ENCODE measurements at places on chromosomes 3 and 15.

DNA sequence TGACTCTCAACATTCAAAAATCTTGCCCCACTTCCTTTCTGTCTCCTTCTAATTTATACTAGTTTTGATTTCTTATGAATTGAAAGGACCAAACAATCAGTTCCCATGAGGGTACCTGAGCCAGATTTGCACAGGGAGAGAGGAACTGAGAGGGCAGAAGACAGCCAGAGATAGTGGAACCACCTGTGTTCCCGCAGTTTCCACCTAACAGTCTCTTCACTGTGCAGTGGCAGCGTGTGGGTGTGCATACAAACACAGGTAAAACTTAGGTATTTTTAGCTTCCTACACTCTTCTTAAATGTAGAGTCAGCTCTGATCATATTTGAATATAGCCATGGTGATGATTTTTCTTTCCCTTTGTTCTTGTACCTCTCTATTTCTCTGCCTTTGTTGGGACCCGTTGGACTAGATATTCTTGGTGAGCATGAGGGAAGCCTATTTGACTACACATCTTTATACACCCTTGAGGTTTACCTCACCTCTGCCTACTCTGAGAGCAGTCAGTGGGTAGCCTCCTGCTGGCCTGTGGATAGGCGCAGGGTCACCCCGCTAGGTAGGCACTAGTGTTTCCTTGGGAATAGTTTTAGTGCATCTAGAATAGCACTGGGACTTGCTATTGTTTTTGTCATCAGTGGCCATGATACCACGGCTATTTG lies 58.8 kb downstream of the MAP3K13 start:
- no peak for DNase-seq

- no peak for DNase-seq
Observed at GRCh38 chr15:101180620-101181307, 71.1 kb downstream of the CHSY1 start.

- DNase-seq = no peak
Observed at GRCh38 chr15:89377842-89378295, 43.2 kb upstream of the POLG start.

GRCh38 chr3:197508051-197508451 lies 47.7 kb downstream of the BDH1 start:
- DNase-seq = no peak

- no peak for DNase-seq
Observed at GRCh38 chr3:105401691-105402149, 35.0 kb downstream of the ALCAM start.

DNA sequence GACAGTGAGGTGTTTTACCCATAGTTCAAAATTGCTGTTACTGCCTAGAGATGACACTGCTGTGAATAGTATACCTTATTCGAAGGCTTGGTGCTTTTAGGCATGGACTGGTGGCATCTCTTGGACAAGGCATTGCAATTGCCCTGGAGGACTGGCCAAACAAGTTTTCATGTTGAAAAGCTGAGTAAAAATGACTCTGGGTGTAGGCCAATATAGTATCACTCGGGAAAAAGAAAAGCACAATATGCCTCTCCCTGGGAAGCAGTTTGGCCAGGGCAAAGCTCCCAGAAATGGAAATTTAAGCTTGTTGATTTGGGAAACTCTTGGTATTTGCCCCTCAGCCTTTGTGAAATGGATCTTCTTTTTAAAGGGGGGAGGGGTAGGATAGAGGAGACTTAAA lies 54.8 kb downstream of the ZNF609 start:
- no peak for DNase-seq

DNA sequence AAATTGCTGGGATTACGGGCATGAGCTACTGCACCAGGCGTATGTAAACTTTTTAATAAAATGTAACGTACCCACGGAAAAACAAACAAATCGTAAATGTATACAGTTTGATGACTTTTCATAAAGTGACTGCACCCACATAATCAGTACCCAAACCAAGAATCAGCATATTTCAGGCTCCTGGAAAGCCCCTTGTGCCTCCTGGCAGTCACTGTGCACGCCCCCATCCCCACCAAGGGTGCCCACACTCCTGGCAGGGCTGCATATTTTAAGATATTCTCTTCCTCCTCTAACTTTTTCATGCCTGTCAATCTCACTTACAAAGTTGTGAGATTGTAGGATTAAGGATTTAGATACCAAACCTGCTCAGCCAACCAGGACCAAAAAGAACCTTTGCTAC lies 305.5 kb downstream of the SHQ1 start:
- DNase-seq = no peak

DNA sequence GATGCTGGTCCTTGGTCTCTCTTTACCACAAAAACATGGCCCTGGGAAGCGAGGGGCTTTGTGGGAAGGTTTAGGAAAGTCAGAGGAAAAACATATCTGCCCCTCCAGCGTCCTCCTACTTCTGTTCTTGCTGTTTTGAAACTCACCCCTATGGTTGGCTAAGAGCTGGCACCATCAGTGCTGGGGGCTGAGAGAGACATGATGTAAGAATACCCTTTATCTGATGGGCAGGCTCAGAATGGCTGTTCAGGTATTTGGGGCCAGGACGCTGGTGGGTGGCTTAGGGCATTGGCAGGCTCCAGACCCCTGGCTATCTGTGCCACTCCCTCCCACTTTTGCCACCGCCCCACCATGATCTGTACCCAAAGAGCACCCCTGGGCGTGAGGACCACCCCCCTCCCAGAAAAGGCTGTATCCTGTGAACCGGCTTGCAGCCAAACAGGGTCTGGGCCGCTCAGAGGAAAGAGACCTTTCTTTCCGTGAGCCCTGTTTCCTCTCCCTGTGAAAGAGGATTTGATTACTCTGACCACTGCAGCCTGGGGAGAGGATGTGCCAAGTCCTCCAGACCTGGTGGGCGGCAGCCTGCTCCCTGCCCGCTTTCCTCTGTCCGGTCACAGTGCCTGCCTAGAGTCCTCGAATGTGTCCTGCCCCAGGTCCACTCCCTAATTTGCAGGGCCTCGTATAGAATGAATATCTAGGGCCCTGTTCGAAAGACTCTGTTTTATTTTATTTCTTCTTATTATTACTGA lies 61.3 kb upstream of the SLC6A6 start:
- DNase-seq = no peak

DNA sequence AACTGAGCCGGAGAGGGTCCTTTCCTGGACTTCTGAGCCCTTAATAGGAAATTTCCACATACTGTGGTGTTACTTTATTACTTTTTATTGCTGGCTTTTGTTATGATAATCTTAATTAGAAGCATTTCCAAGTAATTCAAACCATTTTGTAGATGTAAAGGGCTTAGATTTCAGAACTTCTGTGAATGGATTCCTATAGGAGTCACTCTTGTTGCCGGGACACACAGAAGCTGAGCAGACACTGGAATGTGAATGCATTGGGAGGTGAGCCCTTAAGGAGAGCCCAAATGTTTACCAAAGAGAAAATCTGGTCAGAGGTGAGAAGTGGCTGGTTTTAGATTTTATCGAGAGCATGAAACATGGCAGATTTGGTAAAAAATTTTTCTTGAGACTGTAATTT lies 87.4 kb downstream of the FNDC3B start:
- DNase-seq = no peak

DNA sequence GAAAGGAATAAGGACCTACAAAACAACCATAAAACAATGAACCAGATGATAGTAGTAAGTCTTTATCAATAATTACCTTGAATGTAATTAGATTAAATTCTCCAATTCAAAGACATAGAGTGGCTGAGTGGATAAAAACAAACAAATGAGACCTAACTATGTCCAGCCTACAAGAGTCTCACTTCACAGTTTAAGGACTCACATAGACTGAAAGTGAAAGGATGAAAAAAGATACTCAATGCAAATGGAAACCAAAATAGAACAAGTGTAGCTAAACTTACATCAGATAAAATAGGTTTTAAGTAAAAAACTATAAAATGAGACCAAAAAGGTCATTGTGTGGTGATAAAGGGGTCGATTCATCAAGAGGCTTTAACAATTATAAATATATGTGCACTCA lies 21.9 kb upstream of the NR1I2 start:
- no peak for DNase-seq

GRCh38 chr3:45890405-45890804 lies 4.1 kb downstream of the CCR9 start:
- no peak for DNase-seq

GRCh38 chr3:77935418-77935817 lies 895.5 kb downstream of the ROBO2 start:
- no peak for DNase-seq

GRCh38 chr15:79092382-79092781 lies 1.8 kb upstream of the RASGRF1 start:
- DNase-seq = no peak

GRCh38 chr3:30350011-30350410 lies 256.4 kb upstream of the TGFBR2 start:
- DNase-seq = no peak

DNA sequence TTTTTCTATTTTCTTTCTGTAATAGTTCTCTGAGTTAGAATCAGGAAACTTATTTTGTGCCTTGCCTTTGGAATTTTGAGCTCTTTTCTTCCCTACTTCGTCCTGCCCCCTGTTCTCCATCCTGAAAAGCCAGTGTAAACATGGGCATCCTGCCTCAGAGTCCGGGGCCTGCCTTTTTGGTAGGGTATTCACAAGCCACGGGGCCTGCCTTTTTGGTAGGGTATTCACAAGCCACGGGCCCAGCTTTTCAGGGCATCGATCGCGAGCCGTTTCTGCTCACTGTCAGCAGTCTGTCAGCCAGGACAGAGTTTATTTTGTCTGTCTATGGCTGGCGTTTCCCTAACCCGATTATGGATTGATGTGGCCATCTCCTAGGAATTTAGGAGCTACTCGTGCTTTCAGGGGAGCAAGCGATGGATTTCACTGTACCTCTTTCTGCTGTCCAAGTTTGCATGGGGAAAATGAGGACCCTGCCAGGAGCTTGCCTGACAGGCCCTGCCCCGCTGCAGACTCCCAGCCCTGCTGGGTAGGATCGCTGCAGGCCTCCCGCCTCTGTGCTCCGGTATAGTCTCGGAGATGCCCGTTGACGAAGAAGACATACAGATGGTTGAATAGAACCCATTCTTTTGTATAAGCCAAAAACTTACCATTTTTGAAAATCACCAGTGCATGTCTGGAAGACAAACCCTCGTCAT lies 12.8 kb downstream of the SYNM start:
- DNase-seq = no peak

- no peak for DNase-seq
Observed at GRCh38 chr15:60595665-60596064, 116.7 kb upstream of the ICE2 start.

DNA sequence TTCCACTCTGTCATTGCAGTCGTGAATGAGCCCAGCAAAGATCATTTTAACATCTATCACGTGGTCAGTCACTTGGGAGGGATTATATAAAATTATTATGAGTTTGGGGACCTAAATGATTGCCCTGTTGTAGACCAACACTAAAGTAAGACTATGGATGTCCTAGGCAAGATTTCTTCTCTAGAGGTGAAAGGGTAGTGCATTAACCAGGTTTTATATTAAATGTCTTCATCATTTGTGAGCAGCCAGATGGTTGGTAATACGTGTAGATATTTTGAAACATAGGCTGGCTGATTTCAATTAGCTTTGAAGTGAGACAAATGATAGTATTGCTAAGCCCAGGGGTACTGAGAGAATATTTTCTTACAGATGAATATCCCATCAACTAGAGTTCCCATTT lies 150.3 kb upstream of the TSPAN3 start:
- DNase-seq = no peak

DNA sequence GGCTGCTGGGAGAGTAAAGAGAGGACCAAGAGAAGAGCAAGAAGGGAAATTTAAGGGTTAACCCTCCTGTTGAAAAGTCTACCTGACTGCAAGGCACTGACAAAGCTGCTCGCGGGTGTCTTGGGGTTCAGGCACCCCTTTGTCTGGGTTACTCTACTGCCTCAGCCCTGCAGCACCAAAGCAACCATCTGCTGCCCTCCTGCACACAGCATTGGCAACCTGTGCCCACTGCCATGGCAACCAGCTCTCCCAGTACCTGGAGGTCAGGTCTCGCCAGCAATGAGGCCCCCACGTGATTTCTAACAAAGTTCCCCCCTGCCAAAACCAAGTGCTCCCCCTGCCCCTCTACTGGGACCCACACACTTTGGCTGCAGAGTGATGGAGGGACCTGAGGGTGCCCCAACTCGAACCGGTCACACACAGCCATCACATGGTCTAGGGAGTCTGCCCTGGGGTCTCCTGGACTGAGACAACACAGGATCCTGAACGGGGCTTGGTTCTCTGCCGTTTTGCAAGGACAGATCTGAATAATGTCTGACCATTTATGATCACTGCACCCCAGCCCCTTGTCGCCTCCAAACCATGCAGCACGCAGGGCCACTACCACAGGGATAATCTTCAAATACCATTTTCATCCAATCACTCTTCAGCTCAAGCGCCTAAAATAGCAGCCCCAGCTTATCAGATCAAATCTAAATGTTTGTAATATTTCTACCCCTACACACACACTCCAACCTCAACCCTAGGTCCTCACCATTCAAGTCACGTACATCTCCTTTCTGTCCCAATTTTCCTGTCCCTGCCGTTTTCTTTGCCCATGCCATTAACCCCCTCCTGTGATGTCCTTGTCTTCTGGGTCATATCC lies 50.7 kb downstream of the ADCY5 start:
- no peak for DNase-seq

GRCh38 chr3:78737988-78738387 lies 1029.8 kb downstream of the ROBO1 start:
- no peak for DNase-seq

- no peak for DNase-seq
Observed at GRCh38 chr3:140013220-140013619, 78.2 kb downstream of the CLSTN2 start.

DNA sequence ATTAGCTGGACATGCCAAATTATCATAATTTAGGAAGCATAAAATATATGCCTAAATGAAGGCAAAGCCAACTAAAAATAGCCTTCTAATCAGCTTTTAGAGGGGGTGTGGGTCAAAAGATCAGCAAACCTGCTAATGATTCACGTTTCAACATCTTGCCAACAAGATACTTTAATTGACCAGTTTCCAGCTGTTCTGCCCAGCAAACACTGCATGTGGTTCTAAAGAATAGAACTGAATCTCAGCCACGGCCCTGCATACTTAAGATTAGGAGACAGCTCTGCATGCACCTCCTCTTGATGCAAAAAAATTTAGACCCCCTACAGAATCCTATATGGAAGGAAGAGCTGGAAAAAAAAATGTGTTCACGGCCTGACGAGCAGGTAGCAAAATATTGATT lies 500.5 kb downstream of the TBL1XR1 start:
- no peak for DNase-seq

DNA sequence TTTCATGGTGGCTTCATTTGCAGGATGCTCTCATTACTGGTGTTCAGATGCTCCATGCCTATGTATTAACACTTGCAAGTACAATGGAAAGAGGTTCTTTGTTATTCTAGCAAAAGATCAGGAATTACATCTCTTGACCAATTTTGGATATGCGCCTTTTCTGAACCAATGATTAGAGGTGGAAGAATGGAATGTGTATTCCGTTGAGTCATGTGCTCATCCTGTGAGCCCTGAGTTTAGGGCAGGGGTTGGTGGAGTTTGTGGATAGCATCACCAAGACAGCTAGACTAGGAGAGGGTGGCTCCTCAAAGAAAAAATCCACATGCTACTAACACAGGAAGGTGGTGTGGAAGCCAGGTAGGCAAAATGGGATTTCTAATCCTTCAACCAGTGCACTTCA lies 80.7 kb upstream of the SLC25A26 start:
- DNase-seq = no peak

- no peak for DNase-seq
Observed at GRCh38 chr15:75661100-75661755, 13.5 kb downstream of the SNX33 start.

- DNase-seq = peak; percentile 13
Observed at GRCh38 chr3:150761831-150762661, 923 bp downstream of the SIAH2 start.

GRCh38 chr3:15645740-15646501 lies 44.4 kb downstream of the BTD start:
- no peak for DNase-seq
